Osteocyte (in vitro differentiated cells): ENCODE measurements at places on chromosomes 7 and 10. TPM values are rescaled to one million over a fixed set of nuclear protein-coding genes. Genes with fewer than 3 reads are reported as not detected.

The VIM gene
- 2,114 and 2,178 TPM in 2 replicates for total RNA-seq

The PCDH15 gene
- total RNA-seq = 2.6 and 3.0 TPM in 2 replicates

DNA sequence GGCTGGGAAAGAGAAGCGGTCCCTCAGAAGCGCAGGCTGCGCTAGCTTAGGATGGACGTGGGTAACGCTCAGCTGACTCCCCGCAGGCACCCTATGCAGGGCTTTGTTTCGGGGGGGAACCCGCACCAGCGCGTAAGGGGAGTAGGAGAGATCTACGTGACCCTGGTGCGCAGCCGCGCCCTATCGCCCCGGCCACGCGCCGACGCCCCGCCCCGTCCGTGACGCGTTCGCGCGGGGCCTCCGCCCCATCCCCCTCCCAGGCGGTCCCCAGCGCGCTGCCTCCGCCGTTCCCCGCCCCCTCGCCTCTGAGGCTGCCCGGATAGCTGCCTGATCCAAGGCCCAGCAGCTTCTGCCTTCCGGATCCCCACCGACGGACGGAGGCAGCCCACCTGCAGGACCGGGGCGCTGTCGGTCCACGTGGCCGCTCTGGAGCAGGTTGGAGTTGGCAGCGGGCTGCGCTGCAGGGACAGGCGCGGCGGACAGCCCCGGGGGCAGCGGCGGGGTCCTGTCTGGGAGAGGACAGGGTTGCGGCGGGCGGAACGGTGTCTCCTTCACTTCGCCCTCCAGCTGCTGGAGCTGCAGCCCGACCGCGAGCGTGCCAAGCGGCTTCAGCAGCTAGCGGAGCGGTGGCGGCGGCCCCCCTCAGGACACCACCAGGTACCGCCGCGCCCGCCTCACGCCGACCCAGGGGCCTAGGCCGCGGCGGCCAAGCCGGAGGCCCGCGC lies at the start of gene VDAC2:
Gene VDAC2 (plus strand): TSS at position 515 of the 725 bp plus-strand sequence. CDS start 363 bp downstream, outside the sequence.
- peak within 1 kb of the TSS; percentile 100 for H3K27ac ChIP-seq
- H3K27me3 ChIP-seq = no peaks in the 10 kb centered on the region
- peak within 1 kb of the TSS; percentile 99 for H3K4me3 ChIP-seq
- H3K36me3 ChIP-seq = peaks cover 10% of the 10 kb centered on the region

GRCh38 chr7:18902892-18903291 lies 214.5 kb downstream of the TWIST1 start:
- no peak overlapping the region for H3K27ac ChIP-seq
- H3K27me3 ChIP-seq = no peaks in the 10 kb centered on the region

The HOXA5 gene
- not detected in 2 replicates for total RNA-seq

DNA sequence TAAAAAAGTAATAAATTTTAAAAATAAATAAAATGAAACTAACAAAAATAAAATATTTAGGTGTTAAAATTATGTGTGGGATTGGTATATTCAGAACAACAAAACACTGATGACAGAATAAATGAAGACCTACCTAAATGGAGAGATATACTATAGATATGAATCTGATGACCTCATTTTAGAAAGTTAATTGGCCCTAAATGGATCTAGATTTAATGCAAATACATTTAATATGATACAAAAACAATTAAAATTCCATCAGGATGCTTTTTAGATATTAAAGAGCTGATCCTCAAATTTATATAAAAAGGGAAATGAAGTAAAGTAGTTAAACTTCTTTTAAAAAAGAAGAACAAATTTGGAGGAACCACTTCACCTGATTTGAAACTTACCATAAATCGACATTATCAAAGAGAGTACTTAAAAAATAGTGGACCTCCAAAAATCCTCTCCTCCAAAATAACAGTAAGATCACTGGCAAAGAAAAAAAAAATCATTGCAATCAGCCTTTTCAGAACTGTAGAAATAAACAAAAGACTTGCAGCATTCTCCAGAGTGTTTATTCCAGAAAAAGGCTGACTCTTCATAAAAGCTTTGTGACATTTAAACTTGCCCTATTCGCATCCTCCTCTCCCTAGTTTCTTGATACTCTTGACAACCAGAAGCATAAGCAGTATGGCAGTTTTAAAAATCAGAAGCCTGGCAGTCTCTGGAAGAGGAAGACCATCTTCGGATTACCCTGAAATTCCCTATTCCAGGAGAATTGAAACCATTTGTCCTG lies 125.9 kb upstream of the AKR1E2 start:
- no peaks in the 10 kb centered on the region for H3K36me3 ChIP-seq
- H3K4me3 ChIP-seq = no peak overlapping the region
- no peaks in the 10 kb centered on the region for H3K27me3 ChIP-seq
- H3K4me1 ChIP-seq = peaks cover 10% of the 10 kb centered on the region
- no peak overlapping the region for H3K27ac ChIP-seq
- DNase-seq = no peak

The PRSS37 gene
- total RNA-seq = not detected in 2 replicates

DNA sequence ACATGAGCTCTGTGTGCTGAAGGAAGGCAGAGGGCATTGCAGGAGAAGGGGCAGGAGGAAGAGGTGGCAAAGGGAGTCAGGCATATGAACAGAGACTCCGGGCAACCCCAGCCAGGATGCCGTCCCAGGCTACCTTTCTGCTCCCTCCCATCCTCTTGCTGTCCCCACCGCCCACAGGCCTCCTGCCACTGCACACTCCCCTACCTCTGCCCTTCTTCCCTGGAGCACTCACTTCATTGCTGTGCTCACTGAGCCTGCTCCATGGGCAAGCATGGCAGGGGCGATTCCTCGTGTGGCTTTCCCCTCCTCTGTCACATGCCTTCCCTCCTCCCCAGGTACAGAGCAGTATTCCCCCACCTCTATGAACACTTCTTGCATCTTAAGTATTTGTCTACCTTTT lies 93.4 kb downstream of the FANK1 start:
- H3K4me3 ChIP-seq = no peak overlapping the region
- H3K36me3 ChIP-seq = no peaks in the 10 kb centered on the region
- H3K27me3 ChIP-seq = no peaks in the 10 kb centered on the region
- peaks cover 7% of the 10 kb centered on the region for H3K4me1 ChIP-seq
- no peak for DNase-seq
- H3K27ac ChIP-seq = no peak overlapping the region

DNA sequence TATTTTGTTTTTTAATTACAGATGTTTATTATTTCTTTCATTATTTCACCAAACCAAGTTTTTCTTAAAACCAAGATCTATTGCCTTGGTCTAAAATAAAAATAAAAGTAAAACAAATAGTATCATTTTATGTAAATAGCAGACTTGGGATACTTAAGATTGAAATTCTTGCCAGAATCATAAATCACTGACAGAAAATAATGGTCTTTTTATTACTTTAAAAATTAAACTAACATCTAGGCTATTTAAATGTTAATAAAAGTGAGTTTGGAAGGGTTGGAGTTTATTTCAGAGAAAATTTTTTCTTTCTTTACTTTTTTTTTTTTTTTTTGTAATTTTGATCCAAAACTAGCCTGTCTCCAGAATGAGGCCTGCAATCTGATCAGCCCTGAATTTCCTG lies 568.0 kb upstream of the IGFBP3 start:
- H3K36me3 ChIP-seq = no peaks in the 10 kb centered on the region
- H3K4me1 ChIP-seq = peaks cover 49% of the 10 kb centered on the region
- H3K27ac ChIP-seq = no peak overlapping the region
- no peak overlapping the region for H3K4me3 ChIP-seq
- DNase-seq = no peak
- no peaks in the 10 kb centered on the region for H3K27me3 ChIP-seq

The CPN1 gene
- not detected in 2 replicates for total RNA-seq

DNA sequence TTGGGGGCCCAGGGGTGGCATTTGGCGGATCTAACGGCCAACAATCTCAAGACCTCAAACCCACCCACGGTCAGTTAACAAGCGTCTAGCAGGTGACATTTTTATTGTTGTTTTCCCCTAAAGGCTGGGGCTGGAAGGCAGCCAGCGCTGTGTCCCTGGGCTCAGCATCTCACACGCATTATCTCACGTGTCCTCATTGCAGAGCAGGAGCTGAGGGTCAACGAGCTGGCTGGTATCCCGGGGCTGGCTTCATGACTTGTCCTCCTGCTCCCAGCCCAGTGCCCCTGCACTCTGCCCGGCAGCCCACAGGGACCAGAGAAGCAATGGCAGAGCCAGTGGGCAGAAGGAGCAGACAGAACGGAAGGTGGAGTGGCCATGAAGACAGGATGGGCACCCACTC lies 54.4 kb upstream of the TMEM273 start:
- H3K36me3 ChIP-seq = no peaks in the 10 kb centered on the region
- no peak for DNase-seq
- no peaks in the 10 kb centered on the region for H3K4me1 ChIP-seq
- H3K27me3 ChIP-seq = peaks cover 12% of the 10 kb centered on the region
- H3K27ac ChIP-seq = no peak overlapping the region

- H3K4me3 ChIP-seq = no peak overlapping the region
- H3K4me1 ChIP-seq = peaks cover 14% of the 10 kb centered on the region
- no peak for DNase-seq
- no peak overlapping the region for H3K27ac ChIP-seq
- peaks cover 13% of the 10 kb centered on the region for H3K27me3 ChIP-seq
These were observed 75.4 kb downstream of the ADARB2 start for GRCh38 chr10:1661859-1662437.

The NUP205 gene
- total RNA-seq = 31.0 and 31.2 TPM in 2 replicates

The CYP2E1 gene
- 2.2 and 3.1 TPM in 2 replicates for total RNA-seq

GRCh38 chr7:34430456-34430855 lies 227.6 kb upstream of the NPSR1 start:
- no peak overlapping the region for H3K4me3 ChIP-seq
- no peaks in the 10 kb centered on the region for H3K27me3 ChIP-seq
- H3K27ac ChIP-seq = no peak overlapping the region
- DNase-seq = no peak
- no peaks in the 10 kb centered on the region for H3K36me3 ChIP-seq
- H3K4me1 ChIP-seq = no peaks in the 10 kb centered on the region

The CHAT gene
- total RNA-seq = not detected in 2 replicates

The VDAC2 gene
- 130 TPM in 2 replicates for total RNA-seq

GRCh38 chr10:33609546-33609945 lies 275.1 kb upstream of the NRP1 start:
- no peak overlapping the region for H3K27ac ChIP-seq
- H3K4me1 ChIP-seq = peaks cover 8% of the 10 kb centered on the region
- H3K27me3 ChIP-seq = peaks cover 27% of the 10 kb centered on the region
- no peaks in the 10 kb centered on the region for H3K36me3 ChIP-seq
- DNase-seq = no peak

DNA sequence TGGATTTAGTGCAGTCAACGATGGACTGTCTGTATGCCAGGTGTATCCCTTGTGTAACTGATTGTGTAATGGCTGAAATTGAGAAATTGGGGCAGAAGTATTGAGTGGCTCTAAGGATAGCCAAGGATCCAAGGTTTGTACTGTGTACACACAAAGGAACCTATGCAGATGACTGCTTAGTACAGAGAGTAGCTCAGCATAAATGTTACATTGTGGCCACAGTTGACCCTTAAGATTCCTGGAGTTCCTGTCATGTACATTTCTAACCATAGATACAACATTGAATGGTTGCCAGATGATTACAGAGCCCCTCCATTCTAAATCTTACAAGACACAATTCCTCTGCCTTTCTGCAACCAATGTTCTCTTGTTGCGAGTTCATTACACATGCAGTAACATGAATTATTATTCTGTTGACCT lies 25.3 kb downstream of the CCDC126 start:
- peaks cover 7% of the 10 kb centered on the region for H3K4me1 ChIP-seq
- peaks cover 12% of the 10 kb centered on the region for H3K36me3 ChIP-seq
- H3K27me3 ChIP-seq = no peaks in the 10 kb centered on the region

- peaks cover 2% of the 10 kb centered on the region for H3K4me1 ChIP-seq
- no peak overlapping the region for H3K27ac ChIP-seq
- no peaks in the 10 kb centered on the region for H3K27me3 ChIP-seq
- DNase-seq = no peak
These were observed 56.7 kb downstream of the IDE start for GRCh38 chr10:92517034-92517655.

DNA sequence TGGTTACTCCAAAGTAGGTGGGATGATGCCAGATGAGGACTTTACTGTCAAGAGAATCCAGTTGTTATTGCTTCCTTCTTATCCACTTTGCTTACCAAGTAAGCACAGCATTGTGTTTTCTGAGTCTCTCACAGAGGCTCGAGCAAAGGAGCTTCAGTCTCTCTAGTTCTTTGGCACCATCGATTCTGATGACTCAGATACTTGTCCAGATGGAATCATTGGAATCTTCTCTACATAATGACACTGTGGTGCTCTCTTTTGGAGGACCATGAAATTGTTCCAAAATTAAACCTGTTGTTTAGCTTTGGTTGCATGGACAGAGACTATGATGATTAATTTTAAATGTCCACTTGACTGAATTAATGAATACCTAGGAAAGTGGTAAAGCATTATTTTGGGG lies 132.6 kb downstream of the NXPH1 start:
- DNase-seq = no peak
- no peaks in the 10 kb centered on the region for H3K36me3 ChIP-seq
- H3K27ac ChIP-seq = no peak overlapping the region
- H3K4me1 ChIP-seq = no peaks in the 10 kb centered on the region

GRCh38 chr10:13973742-13974141 lies 357.0 kb downstream of the FRMD4A start:
- no peak for DNase-seq
- peaks cover 76% of the 10 kb centered on the region for H3K4me1 ChIP-seq
- peaks cover 37% of the 10 kb centered on the region for H3K36me3 ChIP-seq

The GPR85 gene
- 0.10 TPM in 1 of 2 replicates, not detected in the other for total RNA-seq

The NOS3 gene
- total RNA-seq = 0.73 TPM in 1 of 2 replicates, not detected in the other

The DGKB gene
- 0.32 and 0.57 TPM in 2 replicates for total RNA-seq

DNA sequence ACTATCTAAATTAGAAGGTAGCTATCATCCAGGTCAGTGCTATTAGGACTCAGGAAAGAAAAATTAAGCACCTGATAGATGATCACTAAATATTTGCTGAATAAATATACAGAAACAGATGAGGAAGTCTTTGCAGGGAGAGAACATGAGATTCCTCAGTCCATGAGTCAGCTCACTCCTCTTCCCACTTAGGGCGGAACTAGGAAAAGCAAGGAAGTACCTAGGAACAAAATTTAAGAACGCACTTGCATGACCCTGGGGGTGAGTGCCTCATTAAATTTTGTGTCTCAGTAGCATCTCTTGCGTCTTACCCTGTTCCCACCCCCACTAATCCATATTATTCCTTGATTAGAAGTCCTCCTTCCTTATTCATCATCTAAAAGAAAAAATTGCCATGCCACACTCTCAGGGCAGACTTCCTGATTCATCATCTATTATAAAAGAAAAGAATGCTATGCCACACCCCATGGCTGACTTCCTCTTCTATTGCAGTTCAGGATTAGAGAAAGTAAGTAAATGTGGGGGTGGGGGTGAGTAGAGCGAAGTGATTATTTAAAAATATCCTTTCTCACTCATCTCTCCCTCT lies 208.8 kb downstream of the THSD7A start:
- H3K4me3 ChIP-seq = no peak overlapping the region
- H3K4me1 ChIP-seq = peaks cover 5% of the 10 kb centered on the region
- DNase-seq = no peak
- H3K27ac ChIP-seq = no peak overlapping the region

GRCh38 chr7:115631782-115632181 lies 398.8 kb downstream of the TFEC start:
- no peak overlapping the region for H3K4me3 ChIP-seq
- no peak overlapping the region for H3K27ac ChIP-seq
- no peaks in the 10 kb centered on the region for H3K36me3 ChIP-seq
- peaks cover 21% of the 10 kb centered on the region for H3K4me1 ChIP-seq
